ENCODE measurements at places on chromosomes 6 and 20.

GRCh38 chr20:41476013-41476441 is 109.4 kb upstream of the EMILIN3 start:
- DNase-seq = no peak

- peak; percentile 73 for DNase-seq
Observed at GRCh38 chr6:109579361-109579760, 96.3 kb upstream of the ZBTB24 start.

DNA sequence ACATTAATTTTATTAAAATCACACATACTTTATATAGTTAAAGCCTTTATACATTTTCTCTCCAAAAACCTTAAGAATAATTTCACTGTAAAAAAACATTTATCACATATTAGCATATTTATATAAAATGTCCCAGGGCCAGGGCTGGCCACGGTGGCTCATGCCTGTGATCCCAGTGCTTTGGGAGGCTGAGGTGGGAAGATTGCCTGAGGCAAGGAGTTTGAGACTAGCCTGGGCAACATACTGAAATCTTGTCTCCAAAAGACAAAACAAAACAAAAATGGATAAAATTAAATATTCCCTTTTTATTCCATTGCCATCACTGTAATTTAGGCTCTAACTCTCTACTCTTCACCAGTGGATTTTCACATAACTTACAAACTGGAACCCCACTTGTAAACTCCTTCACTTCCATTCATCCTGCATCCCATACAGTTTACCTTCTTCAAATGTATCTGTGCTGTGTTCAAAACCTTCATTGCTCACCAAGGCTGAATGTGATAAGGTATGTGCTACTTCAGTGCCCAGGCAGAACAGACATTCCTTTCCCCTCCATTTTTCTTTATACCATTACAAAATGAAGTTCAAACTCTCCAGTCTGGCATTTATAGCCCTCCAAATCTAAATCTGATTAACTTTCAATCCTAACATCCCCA is 42.9 kb upstream of the PIM1 start:
- no peak for DNase-seq

DNA sequence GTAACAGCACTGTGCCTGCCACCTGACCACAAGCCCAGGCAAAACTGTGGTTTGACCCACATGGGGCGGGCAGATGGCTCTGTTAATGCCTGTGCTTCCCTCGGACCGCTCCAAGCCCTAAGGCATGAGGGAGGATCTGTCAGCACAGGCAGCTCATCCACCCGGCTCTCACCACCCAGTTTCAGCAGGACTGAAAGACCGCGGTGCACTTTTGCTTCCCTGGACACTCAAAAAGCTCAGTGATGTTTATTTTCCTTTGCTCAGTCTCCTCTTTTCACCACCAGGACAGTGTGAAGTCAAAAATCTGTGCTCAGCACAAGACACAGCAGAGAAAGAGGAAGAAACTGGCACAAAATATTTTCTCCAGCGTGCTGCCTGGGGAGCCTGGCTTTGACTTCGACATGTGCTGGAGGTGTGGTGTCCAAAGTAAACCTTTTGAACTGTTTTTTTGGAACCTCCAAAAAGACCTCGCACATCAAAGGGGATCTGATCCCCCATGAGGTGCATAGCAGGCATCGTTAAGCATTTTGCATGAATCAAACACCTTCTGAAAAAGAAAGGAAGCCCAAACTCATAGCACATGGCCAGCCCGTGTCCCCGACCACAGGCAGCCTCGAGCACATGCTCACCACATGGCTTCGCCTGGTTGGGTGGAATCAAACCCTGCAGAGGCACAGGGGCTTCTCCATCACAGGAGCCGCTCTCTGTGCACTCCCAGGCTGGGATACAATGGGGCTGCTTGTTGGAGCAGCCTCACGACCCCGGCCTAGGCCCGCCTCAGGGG is 441.7 kb upstream of the JARID2 start:
- peak; percentile 57 for DNase-seq

DNA sequence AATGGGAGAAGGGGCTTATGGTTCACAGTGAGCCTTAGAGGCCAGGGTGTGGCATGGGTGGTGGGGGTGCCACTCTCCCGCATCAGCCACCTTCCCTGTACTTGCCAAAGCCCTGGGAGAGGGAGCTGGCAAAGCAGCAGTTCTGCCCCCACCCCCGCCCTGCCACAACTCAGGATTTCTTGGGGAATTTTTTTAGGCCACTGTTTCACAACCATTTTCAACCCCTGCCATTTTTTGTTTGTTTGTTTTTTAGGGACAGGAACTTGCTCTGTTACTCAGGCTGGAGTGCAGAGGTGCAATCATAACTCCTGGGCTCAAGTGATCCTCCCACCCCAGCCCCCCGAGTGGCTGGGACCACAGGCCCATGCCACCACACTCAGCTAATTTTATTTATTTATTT is 22.4 kb upstream of the TM9SF4 start:
- DNase-seq = peak; percentile 68
